ENCODE measurements at places on chromosomes 2 and 18.

GRCh38 chr18:34702814-34703213, 7.3 kb upstream of the DTNA start:
- DNase-seq, result no peak

DNA sequence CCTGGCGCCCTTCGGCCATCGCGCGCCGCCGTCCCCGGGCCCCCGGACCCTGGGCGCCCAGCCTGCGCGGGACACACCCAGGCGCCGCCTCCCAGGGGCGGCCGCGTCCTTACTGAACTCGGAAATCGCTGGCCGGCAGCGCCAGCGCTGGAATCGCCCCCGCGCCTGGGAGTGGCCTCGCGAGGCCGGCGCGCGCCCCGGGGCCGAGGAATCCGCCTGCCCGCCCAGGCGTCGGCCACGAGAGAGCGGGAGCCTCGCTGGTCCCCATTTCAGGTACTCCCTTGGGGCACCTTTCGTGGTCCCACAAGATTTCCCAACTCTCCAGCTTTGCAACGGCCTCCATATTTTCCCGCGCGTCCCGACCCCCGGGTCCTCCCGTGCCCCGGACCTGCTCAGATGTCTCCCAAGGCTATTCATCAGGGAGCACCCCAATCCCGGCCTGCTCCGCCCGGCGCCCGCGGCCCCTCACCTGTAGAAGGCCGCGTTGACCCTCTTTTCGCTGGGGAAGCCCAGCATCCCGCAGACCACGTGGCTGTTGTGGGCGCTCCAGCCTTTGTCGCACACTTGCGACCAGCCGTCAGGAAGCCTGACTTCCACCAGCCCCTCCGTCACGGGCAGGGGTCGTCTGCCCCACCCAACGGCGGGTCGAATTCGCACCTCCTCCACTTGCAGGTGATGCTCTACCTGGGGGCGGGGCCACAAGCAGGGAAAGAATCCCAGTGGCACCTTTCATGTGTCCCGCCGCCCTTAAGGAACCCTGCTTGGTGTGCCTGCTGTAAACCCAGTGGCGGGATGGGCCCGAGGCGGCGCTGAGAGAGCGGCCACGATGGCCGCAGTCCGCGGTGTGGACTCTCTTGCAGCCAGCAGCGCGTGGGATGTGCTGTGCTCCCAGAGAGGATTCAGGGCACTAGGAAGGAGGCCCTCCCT, 4.6 kb downstream of the LOXL3 start:
- DNase-seq, result peak; percentile 57

- no peak for DNase-seq
Measured at GRCh38 chr2:123163398-123163797, 861.7 kb upstream of the CNTNAP5 start.

DNA sequence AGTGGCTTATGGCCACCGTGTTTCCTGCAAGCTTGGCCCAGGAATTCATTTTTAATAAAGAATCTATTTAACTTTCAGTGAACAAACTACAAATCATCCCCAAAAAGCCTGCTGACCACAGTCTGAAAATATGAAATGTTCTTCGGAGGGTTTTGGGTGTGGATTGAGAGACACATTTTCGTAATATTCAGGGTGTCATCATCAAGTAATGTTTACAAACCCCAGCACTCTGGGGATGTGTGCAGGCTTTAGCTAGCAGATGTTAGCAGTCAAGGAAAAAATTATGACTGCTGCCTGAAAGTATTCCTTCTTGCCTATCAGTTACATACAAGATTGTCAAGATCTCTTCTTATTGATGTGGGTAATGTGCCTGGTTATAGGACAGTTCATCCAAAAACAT, 143.9 kb upstream of the FN1 start:
- no peak for DNase-seq

DNA sequence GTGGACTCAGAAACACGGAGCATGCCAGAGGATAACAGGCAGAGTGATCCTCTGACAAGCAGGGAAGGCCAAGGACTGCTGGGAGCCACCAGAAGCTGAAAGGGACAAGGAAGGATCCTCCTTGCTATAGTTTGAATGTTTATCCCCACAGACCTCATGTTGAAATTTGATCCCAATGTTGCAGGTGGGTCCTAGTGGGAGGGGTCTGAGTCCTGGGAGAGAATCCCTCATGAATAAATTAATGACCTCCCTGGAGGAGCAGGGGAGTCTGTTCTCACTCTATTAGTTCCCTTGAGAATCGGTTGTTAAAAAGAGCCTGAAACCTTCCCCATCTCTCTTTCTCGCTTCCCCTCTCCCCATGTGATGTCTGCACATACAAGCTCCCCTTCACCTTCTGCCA, 124.4 kb downstream of the FBXO15 start:
- no peak for DNase-seq

DNA sequence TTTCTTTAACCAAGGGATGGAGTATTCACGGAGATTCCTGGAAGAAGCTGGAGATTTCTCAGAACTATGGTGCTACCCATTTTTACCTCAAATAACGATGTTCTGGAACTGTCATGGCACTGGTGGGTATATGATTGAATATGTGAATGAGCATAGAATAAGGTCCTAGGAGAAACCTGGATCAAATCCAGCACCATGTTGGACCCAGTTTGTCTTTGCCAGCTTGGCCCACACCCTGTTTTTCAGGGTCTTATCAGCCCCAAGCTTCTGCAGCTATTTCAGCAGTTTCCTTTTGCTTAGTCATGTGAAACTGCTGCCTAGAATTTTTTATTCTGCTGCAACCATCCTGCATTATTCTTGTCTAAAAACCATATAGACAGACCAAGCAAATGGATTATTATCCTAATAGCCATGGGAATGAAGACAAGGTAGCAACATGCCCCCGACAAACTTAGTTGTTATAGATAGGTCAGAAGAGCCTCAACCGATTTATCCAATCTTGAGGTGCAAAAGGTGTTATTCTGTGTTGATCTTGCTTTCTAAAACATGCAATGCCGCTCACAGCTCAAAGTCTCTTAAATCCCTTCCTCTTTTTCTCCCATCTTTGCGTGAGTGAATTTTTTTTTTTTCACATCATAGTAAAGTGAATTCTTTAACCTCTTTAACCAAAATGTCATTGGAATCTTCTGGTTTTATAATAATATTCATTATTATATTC, 133.6 kb downstream of the PRPF40A start:
- DNase-seq, result no peak

DNA sequence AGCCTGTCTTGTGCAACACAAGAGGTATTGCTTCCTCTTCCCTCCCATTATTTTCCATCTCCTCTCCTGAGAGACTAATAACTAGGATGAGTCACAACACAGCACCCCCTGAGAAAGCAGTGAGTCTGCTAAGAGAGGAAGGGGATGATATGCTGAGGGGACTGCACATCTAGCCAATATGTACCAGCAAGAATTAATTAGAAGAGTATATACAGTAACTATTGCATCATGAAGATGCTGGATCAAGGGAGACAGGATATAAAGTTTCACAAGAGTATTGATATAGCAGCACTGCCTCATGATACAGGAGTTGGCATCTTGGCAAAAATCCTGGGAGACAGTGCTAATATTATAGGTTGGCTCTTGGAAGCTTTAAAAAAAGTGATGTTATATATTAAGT, 289.9 kb upstream of the RBMS1 start:
- no peak for DNase-seq

GRCh38 chr2:165079432-165079831, 124.1 kb upstream of the SLC38A11 start:
- DNase-seq, result no peak

DNA sequence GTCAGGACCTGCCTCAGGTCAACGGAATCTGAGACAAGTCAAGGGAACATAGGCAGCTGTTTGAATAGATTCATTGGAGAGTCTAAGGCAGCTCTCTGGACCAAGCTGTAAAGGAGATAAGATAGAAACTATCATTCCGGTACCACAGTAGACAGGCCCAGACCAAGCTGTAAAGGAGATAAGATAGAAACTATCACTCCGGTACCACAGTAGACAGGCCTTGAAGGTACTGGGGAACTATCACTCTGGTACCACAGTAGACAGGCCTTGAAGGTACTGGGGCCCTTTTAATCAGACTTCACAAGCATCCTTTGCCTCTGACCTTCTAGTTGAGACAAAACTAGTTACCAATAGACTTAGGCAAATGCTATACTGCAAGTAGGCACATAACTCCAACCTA, 346.1 kb downstream of the DCDC2C start:
- DNase-seq, result no peak

DNA sequence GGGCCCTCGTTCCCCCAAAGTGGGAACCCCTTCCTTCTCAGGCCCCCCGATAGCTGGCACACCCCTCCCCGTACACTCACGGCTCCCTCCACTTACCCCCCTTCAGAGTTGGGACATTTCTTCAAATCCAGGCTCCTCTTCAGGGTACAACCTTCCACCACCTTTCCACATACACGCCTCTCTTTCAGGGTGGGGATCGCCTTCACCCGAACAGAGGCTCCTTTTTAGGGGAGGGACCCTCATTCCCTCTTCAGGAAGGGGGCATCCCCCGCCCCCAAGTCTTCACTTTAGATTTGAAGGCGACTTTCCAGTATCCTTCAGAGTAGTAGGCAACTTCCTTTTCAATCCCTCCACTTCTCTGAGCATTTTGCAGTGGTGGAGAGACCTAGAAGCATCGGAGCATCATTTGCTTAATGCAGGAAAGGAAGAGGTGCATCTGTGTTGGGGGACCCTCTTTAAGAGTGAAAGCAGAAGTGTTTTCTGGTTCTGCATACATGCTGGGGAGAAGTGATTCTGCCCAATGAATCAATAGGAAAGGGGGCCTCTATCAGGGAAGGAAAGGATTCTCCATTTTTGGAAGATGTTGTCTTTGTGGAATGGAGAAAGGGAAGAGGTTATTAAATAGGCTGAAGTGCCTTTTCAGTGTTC, 845 bp downstream of the EML4 start:
- DNase-seq, result no peak

- no peak for DNase-seq
Measured at GRCh38 chr2:140067661-140068060, 1287.5 kb upstream of the NXPH2 start.

DNA sequence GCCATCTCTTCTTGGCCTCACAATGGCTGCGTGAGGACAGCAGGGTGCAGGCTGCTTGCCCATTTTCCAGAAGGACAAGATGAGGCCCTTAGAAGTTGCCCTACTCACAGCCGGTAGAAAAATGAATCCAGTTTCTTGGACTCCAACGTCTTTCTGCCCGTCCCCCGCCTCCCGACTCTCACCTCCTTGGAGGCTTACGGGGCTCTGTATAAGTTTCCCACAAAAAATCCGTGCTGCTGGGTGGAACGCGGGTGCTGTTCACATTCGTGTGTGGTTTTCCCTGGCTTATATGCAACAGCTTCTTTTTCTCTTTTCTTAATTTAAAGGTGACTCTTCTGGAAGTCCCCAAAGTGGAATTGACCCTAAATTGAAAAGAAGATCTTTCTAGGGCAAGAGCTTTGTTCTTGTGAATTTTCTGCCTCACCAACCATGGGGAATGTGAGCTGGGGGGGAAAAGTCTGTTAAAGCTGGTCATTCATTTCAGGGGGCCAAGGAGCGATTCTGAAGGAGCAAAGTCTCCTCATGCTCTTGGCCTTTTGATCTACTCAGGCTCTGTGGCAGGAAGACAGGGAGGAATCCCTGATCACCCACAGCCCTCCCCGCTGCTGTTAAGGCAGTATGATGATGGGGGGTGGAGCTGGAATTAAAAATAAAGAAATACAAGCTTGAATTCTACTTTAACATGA, 51.3 kb downstream of the DDX1 start:
- DNase-seq, result no peak

GRCh38 chr2:140759426-140760156, 1371.2 kb downstream of the LRP1B start:
- no peak for DNase-seq

Measured in stimulated activated CD8-positive, alpha-beta memory T cell treated with anti-CD3 and anti-CD28 coated beads, Interleukin-4, amount 100 ng/mL, for 48 hours (primary cell).